GM04503 (cell line): ENCODE measurements at places on chromosomes 1 and 21.

GRCh38 chr1:26882696-26883463, 7.2 kb downstream of the GPN2 start:
- DNase-seq = no peak

DNA sequence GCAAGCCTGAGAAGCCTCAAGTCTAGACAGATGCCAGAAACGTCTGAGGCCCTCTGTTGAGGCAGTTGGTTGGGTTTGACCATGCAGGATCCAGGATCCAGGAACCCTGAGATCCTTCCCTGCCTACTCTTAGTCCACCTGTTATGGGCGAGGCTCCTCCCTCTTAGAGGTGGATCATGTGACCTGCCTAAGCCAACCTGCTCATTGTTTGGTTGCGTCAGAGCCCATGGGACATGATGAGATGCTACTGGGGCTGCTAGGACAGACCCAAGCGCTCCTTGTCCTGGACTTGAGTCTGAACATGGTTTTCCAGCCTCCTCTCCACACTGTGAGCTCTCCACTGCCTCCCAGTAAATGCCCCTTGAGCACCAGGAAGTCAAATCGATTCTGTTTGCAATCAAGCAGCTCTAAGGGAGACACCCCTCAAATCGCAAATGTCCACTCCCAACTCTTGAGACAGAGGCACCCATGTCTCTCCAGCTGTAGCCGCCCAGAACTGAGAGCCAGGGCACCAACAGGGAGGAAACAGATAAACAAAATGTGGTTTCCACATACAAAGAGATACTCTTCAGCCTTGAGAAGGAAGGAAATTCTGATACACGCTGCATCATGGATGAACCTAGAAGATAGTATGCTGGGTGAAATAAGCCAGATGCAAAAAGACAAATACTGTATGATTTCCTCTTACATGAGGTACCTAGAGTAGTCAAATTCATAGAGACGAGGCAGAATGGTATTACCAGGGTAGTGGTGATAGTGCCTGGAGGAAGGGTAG, 31.7 kb upstream of the WNT4 start:
- DNase-seq = no peak

DNA sequence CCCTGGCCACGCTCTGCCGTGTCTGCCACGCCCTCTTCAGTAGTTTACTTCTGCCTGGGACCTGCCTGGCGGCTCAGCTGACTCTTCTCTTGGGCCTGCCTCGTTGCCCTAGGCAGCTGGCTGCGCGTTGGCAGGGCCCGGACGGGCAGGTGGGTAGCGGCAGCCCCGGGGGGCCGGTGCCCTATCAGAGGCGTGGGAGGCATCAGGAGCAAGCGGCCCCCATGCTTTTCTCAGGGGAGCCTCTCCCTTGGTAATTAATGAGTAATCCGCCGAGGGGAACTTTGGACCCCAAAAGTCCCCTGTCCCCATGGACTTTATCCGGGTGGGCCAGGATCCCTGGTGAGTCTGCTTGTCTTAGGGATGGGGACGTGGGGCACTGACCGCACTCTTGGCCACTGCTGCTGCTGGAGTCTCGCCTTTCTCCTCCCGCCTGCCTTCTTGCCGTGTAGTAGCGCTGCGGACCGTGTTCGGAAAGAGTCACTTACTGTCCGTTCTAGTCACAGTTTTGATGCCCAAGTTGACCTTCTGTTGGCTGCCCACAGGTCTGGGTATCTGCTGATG, 22.7 kb downstream of the SKI start:
- no peak for DNase-seq

GRCh38 chr1:36657826-36658225, 175.1 kb upstream of the CSF3R start:
- no peak for DNase-seq

GRCh38 chr1:182029379-182030331, 31.9 kb downstream of the ZNF648 start:
- peak; percentile 34 for DNase-seq

- DNase-seq = no peak
These were observed 950 bp upstream of the INKA2 start for GRCh38 chr1:111739925-111740765.

DNA sequence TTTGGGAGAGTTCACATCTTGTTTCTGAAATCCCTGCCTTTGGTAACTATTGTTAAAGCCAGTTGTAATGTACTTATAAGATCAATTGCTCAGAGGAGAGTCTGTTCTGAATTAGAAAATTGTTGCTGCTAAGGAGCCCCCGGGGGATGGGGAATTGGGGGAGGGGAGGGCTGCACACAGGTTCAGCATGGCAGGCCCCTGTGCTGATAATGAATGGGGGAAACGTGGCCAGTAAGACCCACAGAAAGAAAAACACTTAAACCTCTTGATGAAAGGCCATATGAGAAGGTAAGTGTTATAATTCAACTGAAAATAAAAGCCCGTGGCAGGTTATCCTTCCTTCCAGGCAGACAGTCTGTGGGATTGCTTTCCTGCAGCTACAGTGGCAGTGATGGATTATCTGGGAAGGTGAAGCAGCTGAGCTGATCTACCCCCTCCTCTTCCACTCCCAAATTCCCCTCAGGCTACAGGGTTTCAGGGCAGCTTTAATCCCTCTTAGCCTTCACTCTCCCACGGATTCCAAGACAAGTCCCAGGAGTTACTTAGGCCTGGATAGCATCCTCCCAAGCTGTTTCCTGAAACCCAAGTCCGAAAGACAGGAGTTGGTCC, 398.8 kb downstream of the TBX15 start:
- no peak for DNase-seq

DNA sequence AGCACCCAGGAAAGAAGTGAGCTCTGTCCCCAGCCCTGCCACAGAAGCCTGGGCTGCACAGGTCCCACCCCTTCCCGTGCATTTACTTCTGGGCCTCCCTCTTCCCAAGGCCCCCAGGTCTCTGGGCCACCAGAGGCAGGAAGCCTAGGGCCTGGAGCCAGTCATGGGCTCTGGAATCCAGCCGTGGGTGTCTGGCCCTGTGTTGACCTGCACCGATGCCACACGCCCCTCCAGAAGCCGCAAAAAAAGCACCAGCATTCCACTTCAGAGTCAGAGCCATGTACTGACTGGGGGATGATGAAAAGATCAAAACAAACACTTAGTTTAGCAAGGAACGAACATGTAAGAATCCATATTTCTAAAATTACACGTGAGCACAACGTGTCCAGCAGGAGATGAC, 141.7 kb downstream of the NPHP4 start:
- no peak for DNase-seq

- DNase-seq = no peak
These were observed 19.2 kb downstream of the AGPAT3 start for GRCh38 chr21:43884012-43884860.

DNA sequence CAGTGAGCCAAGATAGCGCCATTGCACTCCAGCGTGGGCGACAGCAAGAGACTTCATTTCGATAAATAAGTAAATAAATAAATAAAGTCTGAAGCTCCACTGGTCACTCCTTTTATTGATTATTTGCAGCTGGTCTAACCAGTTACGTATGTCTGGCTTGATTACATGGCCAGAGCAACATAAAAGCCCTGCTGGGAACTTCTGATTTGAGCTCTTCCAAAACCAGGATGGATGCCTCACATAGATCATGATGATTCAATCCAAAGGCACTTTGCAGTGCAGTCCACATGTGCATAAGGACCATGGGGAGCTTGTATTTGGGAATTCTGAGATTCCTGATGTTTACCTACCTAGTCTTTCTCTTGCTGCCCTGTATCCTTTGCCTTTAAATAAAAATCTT, 24.0 kb downstream of the NSUN4 start:
- DNase-seq = peak; percentile 60

DNA sequence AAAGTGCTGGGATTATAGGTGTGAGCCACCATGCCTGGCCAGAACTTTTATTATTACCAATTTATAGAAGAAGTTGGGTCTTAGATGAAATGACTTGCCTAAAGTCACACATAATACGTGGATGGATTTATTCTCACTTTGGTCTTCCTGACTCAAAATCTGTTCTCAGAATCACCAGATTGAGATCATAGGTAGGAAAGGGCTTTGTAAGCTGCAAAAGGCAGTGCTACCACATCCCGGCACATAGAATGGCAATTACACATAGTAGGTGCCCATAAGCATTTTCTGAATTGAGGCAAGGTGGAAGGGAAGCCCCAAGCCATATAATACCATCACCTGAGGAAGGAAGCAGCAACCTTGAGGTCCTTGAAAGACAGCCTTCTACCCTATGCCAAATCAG, 8.2 kb upstream of the CAPZB start:
- no peak for DNase-seq

DNA sequence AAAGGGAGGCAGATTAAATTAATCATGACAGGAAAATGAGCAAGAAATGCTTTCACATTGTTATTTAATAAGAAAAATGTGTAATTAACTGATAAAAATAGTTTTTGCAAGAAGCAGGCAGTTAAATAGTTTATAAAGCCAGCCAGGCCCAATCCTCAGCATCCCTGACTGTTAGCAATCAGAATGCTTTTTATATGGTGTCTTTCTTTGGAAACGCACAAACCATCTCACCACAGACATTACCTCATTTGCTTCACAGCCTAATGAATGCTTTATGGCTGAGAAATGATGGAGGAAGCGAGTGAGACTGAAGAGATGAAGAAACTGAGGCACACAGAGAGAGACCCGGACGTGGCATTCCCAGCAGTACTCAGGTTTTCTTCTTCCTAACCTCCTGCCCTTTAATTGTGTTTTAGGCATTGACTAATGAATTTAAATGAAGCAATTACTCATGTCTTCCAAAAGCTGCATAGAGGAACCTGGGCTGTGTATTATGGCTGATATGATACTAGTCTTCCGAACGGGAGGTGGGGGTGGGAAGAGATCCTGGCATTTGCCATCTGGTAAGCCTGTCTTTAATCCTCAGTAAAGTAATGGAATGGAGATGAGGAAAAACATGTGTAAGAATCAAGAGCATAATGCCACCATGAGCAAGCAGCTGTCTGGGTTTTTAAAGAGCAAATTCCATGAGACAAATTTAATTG, 116.1 kb upstream of the LMO4 start:
- no peak for DNase-seq

GRCh38 chr1:234746798-234747196, 136.8 kb upstream of the IRF2BP2 start:
- DNase-seq = no peak

- DNase-seq = no peak
These were observed 73.5 kb downstream of the CD46 start for GRCh38 chr1:207825409-207825695.

GRCh38 chr21:45473496-45474322, 68.5 kb downstream of the SLC19A1 start:
- DNase-seq = no peak

DNA sequence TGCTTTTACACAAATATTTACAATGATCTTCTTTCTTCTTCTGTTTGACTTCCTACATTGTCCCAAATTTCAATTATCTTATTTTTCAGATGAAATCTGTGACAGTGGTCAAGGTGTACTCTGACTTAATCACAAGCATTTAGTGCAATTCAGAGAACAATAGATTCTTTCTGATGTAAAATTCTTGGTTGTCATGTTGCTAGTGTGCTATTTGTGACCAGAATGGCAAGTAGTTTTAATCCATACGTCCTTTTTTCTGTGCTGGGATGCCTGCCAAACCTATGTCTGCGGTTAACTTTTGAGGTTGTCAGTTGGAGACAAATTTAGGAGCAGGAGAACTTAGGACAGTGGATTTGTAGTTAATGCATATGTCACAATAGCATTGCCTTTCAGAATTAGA, 31.0 kb downstream of the NCAM2 start:
- DNase-seq = no peak

DNA sequence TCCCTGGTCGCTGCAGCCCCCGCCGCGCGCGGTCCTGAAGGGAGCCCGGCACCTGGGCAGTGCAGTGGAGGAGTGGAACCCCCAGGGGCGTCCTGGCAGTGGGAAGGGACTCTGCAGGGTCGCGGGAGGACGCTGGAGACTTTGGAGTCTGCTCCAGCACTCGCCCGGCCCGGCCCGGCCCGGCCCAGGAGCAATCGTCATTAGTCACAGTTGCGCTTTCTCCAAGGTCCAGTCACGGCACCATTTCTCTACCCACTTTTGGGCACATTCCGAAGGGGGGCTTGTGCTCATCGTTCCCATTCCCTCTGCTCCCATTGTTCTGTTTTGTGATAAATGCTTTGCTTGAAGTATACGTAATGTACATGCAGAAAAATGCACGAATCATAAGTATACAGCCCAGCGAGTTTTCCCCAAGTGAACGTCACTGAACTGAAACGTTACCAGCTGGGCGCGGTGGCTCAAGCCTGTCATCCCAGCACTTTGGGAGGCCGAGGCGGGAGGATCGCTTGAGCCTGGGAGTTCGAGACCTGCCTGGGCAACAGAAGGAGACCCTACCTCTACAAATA, 999 bp downstream of the THAP3 start:
- DNase-seq = peak; percentile 30

DNA sequence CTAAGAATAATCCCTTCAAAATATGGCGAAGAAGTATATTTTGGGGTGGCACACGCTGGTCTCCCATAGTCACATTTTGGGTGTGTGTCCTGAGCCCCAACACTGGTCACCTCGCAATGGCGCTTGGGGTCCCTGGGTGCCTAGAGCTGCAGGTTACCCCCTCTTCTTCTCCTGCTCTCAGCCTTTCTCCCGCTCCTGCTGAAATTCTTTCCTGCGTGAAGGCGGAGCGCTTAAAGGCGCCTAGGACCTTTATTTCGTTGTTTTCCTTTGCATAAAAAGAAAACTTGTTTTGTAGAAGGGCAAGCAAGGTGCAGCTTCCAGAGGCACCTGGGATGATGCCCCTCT, 339 bp upstream of the PIK3CD start:
- DNase-seq = no peak

- DNase-seq = no peak
These were observed 63.5 kb upstream of the KIAA1614 start for GRCh38 chr1:180849031-180849775.

DNA sequence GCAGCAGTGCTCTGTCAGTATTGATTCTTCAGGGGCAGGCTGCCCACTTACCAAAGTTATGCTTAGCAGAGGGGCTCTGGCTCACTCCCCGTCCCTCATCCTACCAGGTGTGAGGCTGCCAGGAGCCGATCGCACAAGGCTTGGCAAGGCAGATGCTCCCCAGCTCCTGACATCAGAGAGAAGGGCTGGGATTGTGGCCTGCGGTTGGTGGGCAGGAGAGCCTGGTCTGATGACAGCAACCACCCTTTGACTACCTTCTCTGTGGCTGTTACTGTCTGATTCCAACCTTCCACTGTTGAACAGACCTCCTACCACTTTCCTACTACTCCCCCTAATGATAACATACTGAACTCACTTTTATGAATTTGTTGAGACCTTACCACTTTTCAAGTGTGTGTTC, 23.7 kb upstream of the WDR26 start:
- no peak for DNase-seq
